ENCODE measurements at places on chromosomes 4 and X.
A peak's percentile ranks its signal among the peaks of the same experiment; 100 is the strongest.

GRCh38 chrX:46398874-46399273 lies 146.3 kb downstream of the ZNF674 start:
- peak; percentile 27 for DNase-seq

GRCh38 chr4:1104647-1105046 lies 8.7 kb downstream of the RNF212 start:
- no peak for DNase-seq

- DNase-seq = no peak
These were observed 75.2 kb upstream of the PLAC8 start for GRCh38 chr4:83189631-83190136.

- no peak for DNase-seq
These were observed 106.0 kb upstream of the NDST4 start for GRCh38 chr4:115219315-115219860.

- DNase-seq = no peak
These were observed 280.3 kb downstream of the INPP4B start for GRCh38 chr4:142565771-142566170.

- no peak for DNase-seq
These were observed 22.0 kb downstream of the GPM6A start for GRCh38 chr4:175790083-175790482.

- DNase-seq = no peak
These were observed 274.8 kb upstream of the UGT8 start for GRCh38 chr4:114323841-114324240.

- DNase-seq = peak; percentile 80
These were observed 20.4 kb downstream of the SLC25A53 start for GRCh38 chrX:104136241-104137019.

Measured in fibroblast of upper back skin (primary cell).